Activated naive CD4-positive, alpha-beta T cell treated with anti-CD3 and anti-CD28 coated beads for 36 hours (primary cell): ENCODE measurements at places on chromosomes 5 and 9. TPM values are rescaled to one million over a fixed set of nuclear protein-coding genes. Genes with fewer than 3 reads are reported as not detected.

DNA sequence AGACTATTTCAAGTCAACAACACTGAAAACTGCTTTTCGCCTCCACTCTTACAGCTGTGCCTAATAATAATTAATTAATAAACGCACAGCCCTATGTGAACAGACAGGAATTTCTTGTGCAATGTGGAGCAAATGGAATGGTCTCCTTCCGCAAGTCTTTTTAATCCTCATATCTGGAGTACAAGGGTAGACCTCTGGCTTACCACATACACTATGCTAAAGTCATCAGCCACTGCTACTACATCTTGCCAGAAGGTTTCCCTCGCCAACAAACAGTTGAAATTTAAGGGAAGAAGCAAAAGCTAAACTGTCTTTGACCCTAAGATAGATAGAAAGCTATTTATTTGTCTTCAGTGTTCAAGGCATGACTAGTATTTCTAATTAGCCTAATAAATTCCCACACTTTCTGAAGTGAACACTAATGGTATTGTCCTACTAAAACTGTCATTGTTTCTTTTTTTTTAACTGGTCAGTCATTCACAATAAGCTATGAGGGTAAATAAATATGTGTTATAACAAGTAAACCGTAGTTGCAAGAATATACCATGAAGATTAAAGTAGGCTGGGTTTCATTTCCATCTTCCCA is 63.9 kb downstream of the GOLPH3 start:
- no peak overlapping the region for H3K27ac ChIP-seq
- H3K27me3 ChIP-seq: no peaks in the 10 kb centered on the region
- H3K36me3 ChIP-seq: peaks cover 16% of the 10 kb centered on the region
- DNase-seq: no peak
- H3K4me1 ChIP-seq: peaks cover 2% of the 10 kb centered on the region

GRCh38 chr9:121748074-121748473 is 96.6 kb downstream of the DAB2IP start:
- H3K4me3 ChIP-seq: no peak overlapping the region
- H3K27ac ChIP-seq: no peak overlapping the region
- peaks cover 12% of the 10 kb centered on the region for H3K4me1 ChIP-seq
- DNase-seq: peak; percentile 23
- no peaks in the 10 kb centered on the region for H3K27me3 ChIP-seq

DNA sequence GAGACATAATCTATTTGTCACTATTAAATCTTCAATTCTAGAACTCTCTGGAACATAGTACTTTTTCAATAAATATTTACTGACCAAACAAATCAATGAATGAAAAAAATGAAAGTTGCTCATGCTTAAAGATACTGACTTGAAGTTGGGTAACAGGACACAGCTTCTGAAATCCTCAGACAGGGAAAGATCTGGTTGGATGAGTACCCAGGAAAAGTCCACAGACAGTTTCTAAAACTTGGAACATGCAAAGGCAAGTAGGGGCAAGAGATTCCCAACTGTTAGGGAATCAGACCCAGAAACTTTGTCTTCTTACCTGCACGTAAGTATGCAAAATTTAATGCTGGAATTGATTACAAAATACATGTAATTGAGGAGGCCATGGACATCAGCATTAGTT is 366.2 kb downstream of the ACTL7B start:
- no peak for DNase-seq
- no peak overlapping the region for H3K27ac ChIP-seq
- no peaks in the 10 kb centered on the region for H3K27me3 ChIP-seq
- H3K36me3 ChIP-seq: no peaks in the 10 kb centered on the region

GRCh38 chr5:176536132-176536901 is 885 bp downstream of the RNF44 start:
- H3K27me3 ChIP-seq: no peaks in the 10 kb centered on the region
- DNase-seq: peak; percentile 88
- peak overlapping the region; percentile 87 for H3K4me3 ChIP-seq
- H3K4me1 ChIP-seq: peaks cover 67% of the 10 kb centered on the region
- H3K36me3 ChIP-seq: peaks cover 16% of the 10 kb centered on the region
- peak overlapping the region; percentile 93 for H3K27ac ChIP-seq

GRCh38 chr5:149956685-149957084 is 3.9 kb upstream of the SLC26A2 start:
- H3K4me1 ChIP-seq: peaks cover 19% of the 10 kb centered on the region
- H3K27ac ChIP-seq: no peak overlapping the region
- H3K27me3 ChIP-seq: no peaks in the 10 kb centered on the region
- no peak overlapping the region for H3K4me3 ChIP-seq

DNA sequence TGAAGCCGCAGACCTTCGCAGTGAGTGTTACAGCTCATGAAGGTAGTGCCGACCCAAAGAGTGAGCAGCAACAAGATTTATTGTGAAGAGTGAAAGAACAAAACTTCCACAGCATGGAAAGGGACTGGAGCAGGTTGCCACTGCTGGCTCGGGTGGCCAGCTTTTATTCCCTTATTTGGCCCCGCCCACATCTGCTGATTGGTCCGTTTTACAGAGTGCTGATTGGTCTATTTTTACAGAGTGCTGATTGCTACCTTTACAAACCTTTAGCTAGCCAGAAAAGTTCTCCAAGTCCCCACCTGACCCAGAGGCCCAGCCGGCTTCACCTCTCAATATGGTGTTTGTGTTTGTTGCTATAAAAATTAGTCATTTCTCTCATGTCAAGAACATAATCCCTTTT is 49.7 kb downstream of the RECK start:
- no peaks in the 10 kb centered on the region for H3K27me3 ChIP-seq
- peaks cover 15% of the 10 kb centered on the region for H3K36me3 ChIP-seq
- peaks cover under 1% of the 10 kb centered on the region for H3K4me1 ChIP-seq

DNA sequence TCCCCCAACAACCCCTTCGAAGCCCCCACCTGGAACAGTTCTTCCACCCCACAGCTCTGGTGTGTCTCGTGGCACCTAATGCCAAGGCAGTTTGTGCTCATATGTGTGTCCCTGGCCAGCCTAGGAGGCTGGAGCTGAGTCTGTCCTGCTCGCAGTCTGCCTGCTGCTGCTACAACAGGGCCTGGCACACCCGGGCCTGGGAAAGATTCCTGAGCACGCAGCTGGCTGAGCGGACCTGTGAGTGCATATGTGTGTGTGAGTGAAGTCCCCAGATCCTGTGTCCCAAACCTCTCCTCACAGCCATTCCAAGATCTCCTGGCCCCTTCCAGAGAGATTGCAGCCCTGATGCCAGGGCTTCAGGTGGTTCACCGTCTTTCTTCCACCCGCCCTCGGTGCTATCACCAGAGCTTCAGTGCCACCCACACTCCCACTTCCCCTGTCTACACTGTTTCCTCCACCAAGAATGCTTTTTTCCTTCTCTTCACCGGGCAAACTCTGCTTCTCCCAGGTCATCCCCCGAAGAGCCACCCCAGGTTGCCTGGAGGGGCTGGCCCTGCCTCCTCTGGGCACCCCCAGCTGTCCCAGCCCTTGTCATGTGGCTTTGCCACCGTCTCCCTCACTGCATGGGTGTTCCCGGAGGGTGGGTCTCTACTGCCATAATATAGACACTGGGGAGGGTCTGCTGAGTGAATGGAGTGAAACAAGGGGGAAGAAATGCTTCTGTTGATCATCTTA is 28.4 kb downstream of the LMX1B start:
- H3K4me3 ChIP-seq: no peak overlapping the region
- no peaks in the 10 kb centered on the region for H3K36me3 ChIP-seq
- peaks cover 51% of the 10 kb centered on the region for H3K27me3 ChIP-seq

DNA sequence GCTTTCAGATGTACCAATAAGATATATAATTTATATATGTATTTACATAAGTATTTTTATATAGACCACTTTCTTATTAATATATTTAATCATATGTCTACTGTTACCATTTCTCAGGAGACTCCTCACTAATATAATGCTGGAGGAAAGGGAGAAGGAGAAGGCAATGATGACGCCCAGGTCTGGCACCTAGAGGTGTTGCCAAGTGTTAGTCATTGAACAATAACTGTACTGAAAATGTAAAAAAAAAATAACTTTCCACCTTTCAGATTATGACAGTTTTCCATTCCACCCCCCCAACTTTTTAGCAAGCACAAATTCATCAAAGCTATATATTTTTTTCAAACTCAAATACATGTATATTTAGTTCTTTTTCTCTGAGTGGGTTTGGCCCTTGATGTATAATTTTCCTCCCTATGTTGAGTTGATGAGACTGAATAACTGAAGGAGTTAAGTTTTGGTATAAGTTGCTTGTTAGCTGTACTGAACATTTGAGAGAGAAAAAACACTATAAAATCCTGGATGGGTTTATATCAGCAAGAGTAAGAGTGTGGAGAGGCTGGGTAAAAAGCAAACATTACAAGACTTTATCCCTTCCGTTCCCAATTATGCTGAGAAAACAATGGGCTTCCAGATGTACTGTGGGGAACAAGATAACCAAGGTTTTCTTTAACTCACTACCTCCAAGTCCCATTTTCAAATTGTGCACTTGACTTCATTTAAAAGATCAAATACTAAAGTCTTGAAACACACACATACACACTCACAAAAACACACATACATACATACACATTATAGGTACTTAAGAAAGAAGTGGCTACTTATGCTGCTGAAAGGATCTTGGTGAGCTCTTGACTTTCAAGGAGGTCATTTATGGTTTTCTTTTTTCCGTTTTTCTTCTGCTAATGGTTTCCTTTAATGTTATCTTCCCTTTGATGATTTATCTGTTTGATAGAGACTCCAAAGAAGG is 142.8 kb upstream of the IFNE start:
- peaks cover 2% of the 10 kb centered on the region for H3K36me3 ChIP-seq
- H3K27me3 ChIP-seq: no peaks in the 10 kb centered on the region
- H3K4me1 ChIP-seq: peaks cover 34% of the 10 kb centered on the region
- peak; percentile 26 for DNase-seq
- peak overlapping the region; percentile 42 for H3K27ac ChIP-seq
- no peak overlapping the region for H3K4me3 ChIP-seq

DNA sequence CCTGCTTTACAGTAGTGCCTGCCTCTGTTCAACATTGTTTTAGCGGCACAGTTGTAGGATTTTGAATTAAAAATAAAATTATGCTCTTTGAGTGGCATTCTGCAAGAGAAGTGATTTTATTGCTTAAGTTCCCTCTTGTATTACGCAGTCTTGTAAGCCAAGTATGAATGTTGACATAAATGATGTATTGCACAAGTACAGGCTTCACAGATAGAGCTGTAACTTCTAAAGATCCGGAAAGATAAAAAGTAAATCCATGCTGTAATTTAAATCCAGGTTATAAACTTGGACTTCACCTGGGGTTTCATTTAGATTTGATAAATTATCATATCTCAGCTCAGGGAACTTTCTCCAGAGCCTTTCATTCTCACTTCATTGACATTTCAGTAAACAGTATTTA is 1114.7 kb downstream of the PTPRD start:
- H3K36me3 ChIP-seq: no peaks in the 10 kb centered on the region
- no peak for DNase-seq
- H3K27ac ChIP-seq: no peak overlapping the region

GRCh38 chr9:94144394-94144793 is 60.1 kb downstream of the PTPDC1 start:
- no peak overlapping the region for H3K4me3 ChIP-seq
- no peak overlapping the region for H3K27ac ChIP-seq

DNA sequence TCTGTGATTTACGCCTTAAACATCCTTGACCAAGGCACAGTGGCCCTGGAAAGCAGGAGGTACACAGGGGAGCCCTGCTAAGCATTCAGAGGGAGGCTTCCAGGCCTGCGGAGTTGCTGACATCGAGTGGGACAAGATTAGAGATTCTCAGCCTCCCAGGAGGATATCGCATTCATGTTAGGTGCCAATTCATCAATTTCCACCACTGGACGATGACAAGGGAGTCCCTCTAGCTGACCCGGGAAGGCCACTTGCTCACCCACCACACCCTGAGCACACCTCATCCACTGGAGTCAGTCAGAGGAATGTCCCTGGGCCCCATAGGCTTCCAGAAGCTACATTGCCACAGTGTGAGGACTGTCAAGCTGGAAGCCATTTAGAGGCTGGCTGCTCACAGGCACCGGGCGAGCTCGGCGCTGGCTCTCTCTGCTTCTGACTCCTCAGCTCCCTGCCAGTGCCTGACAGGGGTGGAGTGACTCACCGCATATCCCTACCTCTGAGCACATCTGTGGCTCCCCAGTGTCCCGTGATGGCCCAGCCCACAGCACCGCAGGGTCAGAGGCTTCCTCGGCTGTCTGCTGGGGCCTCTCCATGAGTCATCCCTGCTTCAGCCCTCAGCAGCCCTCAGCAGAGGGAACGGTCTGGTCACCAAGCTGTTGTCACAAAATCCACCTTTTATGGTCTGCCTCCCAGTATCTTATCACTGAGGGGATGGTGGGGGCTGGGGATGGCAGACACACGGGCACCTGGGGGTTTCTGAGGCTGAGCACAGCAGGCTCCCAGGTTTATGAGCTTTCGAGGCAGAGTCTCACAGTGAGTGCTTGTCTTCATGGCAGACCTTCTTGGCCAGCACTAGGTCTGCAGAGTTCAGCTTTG is 117.5 kb downstream of the ZNF608 start:
- peaks cover 23% of the 10 kb centered on the region for H3K27me3 ChIP-seq
- no peaks in the 10 kb centered on the region for H3K36me3 ChIP-seq
- no peak overlapping the region for H3K27ac ChIP-seq
- no peaks in the 10 kb centered on the region for H3K4me1 ChIP-seq
- no peak for DNase-seq

DNA sequence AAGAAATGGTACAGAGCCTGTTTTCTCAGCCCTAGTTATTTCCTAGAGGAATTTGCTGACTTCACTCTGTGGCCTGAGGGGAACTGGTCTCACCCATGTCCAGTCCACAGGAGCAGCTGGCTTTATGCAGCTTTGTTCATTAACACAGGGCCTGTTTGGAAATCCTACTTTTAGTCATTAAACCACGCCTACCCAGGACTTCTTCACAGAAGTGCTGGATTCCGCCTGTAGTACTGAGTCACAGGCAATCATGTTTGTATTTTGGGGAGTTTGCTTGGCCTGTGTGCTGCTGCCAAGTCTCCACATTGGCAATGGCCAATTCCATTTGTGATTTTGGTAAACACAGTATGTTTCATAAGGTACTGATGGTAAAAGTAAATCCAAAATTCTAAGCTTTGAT is 52.8 kb downstream of the CTNND2 start:
- no peak overlapping the region for H3K27ac ChIP-seq
- no peaks in the 10 kb centered on the region for H3K27me3 ChIP-seq
- H3K36me3 ChIP-seq: no peaks in the 10 kb centered on the region
- H3K4me1 ChIP-seq: no peaks in the 10 kb centered on the region
- H3K4me3 ChIP-seq: no peak overlapping the region
- no peak for DNase-seq

GRCh38 chr5:112641515-112642110 is 96.1 kb upstream of the APC start:
- H3K27me3 ChIP-seq: peaks cover 5% of the 10 kb centered on the region
- H3K27ac ChIP-seq: no peak overlapping the region
- H3K36me3 ChIP-seq: no peaks in the 10 kb centered on the region
- H3K4me1 ChIP-seq: no peaks in the 10 kb centered on the region
- no peak for DNase-seq

GRCh38 chr9:34171753-34172535 is 6.9 kb upstream of the UBAP1 start:
- H3K27ac ChIP-seq: peak overlapping the region; percentile 71
- H3K4me1 ChIP-seq: peaks cover 12% of the 10 kb centered on the region
- H3K27me3 ChIP-seq: no peaks in the 10 kb centered on the region
- peak; percentile 67 for DNase-seq
- H3K4me3 ChIP-seq: peak overlapping the region; percentile 37

CANX gene
- 455 TPM for total RNA-seq

C5orf52 gene
- not detected for total RNA-seq

GPBP1 gene
- total RNA-seq: 91.9 TPM

CCDC187 gene
- not detected for total RNA-seq

CCL27 gene
- 0.69 TPM for total RNA-seq

PCDHGA12 gene
- total RNA-seq: not detected
